Small intestine (tissue), 16 donors: ENCODE measurements at places on chromosomes 5 and 9.

- DNase-seq = no peak
Measured at GRCh38 chr5:2433086-2433485, 318.4 kb downstream of the IRX2 start.

DNA sequence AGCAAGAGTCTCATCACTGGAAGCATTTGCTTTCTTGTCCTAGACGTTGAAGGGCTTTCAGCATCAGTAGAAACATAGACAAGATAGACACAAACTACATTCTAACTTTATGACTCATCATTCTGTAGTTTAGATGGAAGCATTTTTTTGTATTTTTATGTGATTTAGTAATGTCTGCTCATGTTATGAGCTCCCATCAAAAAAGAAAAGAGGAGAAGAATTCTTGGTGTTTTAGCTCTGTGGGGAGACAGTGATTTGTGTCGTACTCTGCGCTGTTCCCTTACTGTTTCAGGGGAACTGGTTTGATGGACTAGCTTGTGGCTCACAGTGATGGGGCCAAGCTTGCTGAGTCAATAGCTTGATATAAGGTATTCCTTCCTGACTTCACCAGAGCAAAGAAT, 159.2 kb upstream of the WWC1 start:
- no peak for DNase-seq

DNA sequence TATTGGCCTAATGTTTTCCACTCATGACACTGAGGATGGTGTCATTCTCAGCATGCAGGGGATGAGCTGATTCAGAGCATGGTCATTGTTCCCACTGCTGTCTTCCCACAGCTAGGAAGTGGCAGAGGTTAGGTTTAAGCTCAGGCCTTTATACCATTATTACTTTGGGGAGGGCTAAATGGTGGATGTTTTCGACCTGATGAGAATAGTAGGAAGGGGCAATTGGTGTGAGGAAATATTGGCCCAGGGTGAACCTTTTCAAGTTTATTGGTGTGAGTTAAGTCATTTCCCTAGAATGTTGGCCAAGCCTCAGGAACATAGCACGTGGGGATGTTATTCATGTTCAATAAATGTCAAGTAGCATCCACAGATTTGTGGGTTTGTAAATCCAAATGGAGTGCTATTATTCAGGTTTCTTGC, 59.6 kb downstream of the ARHGAP26 start:
- DNase-seq = no peak

DNA sequence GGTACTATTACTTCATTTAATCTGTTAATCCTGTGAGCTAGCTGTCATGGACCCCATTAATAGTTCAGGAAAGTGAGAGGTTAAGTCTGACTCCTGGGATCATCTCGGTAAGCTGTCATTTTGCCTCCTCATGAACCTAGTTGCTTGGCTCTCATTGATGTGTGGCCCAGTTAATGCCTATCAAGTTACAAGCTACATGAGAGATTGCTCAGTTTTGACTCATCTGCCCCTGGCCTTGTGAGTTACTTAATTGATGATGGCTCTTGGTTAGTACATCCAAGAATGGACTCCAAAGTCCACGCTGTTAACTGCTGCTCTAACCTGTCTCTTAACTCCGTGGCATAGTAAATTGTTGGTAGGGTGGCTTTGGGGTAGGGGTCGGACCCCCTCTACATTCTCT, 23.9 kb downstream of the LARP1 start:
- DNase-seq = peak; percentile 72

DNA sequence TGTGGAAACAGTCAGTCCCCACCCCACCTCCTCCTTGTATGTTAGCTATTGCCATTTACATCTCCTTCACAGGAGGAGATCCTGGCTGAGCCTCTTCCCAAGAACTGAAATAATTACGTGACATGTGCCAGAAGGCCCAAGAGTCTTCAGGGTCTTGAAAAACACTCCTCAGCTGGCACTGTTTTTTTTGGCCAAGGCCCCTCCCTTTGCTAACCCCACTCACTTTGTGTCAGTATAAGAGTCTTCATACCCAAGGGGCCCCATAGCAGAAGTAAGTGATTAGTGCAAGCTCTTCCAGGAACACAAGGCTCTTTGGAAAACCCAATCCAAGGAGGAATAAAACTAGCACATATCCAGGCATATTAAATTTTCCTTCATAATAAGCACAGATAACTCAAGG, 5.7 kb upstream of the LARP1 start:
- DNase-seq = no peak

DNA sequence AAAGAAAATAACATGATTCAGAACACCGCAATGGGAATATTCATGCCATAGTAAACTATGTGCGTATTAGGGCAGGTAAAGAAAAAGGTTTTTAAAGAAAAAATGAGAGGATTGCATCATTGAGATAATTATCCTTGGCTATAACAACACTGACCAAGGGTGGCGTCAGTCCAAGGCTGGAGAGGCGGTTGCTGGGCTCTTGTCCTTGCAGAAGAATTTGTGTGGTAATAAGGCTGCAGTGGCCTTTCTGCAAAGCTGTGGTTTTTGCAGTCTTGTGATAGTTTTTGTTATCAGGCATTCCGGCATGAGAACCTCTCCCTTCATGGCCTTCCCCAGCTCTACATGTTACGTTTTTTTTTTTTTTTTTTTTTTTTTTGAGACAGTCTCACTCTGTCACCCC, 14.0 kb downstream of the BOD1 start:
- DNase-seq = no peak

DNA sequence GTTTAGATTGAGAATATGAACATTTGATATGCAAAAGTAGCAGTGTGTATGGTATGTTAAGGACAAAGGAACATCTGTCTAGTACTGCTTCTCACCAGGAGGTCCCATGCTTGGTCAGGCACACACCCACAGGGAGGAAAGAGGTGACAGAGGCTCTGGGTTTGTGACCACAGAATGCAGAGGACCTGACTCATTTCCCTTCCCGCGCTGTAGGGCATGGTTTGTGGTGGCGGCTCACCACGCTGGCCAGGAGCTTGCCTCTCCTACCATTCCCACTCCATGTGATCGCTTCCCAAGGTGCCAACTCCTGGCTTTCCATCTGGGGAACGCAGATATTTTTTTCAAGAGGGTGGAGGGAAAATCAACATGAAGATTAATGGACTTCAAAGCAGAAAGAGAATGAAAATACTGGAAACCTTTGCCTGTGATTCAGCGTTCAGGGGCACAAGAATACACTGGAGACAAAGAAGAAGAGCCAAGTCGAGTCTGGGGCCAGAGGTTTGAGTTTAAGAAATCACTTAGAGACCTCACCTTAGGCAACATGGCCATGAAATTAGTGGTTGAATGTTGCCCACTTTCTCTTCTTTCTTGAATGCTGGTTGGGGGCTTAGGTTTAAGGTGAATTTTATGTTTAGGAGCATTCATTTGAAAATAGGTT, 477.8 kb downstream of the CCDC171 start:
- no peak for DNase-seq

- no peak for DNase-seq
Measured at GRCh38 chr9:137752426-137752825, 125.2 kb upstream of the CACNA1B start.

DNA sequence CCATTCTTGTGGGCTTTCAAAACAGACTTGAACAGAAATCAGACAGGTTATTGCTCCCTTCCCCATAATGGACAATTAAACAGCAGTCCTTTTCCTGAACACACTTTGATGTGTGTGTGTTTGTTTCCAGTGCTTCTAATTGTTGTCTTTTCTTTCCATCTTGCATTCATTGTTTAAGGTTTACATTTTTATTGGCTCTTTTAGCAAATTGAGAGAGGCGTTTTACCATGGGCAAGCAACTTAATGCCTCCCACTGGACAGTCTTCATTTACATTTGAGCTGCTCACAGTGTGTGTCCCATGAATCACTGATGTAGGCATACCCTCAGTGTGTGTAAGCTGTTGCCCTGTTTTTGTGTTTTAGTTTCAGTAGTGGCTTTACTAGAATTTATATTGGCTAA, 25.0 kb downstream of the WDR36 start:
- no peak for DNase-seq

DNA sequence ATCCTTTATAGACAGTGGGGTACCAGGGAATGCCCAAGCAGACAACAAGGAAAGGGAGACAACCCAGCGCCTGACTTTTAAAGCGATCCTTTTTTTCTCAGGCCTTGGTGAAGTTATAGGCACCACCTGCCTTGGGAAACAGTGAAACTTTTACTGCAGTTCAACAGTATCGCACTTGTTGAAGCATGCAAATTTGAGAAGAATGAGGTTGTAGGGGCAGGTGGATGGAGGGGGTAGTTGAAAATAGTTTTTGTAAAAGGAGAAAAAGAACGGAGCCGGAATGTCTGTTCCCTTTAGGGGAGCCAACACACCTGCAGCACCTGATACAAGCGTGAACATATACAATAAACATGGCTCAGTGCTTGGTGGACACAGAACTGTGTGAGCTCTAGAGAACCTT, 190.2 kb upstream of the NR3C1 start:
- DNase-seq = no peak

DNA sequence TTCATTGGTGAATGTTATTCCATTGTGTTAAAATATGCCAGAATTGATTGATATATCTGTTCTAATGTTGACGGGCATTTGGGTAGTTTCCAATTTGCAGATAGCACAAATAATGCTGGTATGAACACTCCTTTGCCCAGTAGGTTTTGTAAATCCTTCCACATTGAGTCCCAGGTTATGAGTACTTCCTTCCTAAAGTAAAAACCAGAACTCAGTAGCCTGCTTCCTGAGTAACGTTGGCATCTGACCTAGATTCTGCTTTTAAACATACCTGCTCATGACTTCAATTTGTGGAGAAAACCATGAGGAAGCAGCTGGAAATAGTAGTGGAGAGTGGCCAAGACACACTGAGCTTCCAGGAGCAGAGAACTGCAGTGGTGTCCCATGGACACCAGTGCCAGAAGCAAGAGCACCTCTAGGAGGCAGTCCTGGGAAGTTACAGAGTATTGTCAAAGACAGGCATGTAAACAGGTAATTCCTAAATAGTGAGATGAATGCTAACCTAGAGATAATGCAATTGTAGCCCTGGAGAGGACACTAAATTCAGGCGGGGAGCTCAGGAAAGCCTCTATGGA, 24.3 kb upstream of the RASGRF2 start:
- peak; percentile 11 for DNase-seq

DNA sequence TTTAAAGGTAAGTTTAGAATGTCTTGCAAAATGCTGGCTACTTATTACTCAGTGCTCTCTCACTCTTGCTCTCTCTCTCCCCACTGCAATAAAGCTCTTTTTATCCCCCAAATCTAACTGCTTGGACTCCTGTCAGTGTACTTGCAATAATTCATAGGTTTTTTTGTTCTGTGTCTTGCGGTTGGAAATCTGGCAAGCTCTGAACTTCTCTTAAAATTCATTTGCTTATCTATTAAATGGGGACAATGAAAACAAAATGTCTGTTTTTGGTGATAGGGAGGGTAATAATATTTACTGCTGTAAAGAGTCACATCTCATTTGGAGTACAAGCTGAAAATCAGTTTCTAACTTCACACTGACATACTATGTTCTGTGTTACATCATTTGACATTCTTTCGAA, 18.7 kb upstream of the OR13D1 start:
- no peak for DNase-seq

DNA sequence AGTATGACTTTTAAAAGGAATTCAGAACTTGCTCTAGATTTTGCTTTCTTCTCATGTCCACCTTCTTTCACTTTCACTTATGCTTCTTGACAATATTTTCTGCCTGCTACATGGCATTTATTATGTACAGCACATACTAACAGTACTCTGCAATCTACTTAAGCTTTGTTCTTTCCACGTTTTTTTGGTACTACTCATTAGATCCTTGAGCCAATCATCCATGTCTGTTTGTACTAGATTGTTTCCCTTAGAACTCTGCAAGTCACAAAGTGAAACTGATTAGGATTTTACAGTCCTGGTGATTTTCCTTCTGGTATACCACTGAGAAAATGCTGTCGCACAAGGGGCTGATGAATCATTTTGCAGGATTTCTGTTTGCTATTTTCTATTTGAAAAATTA, 78.3 kb downstream of the PARP8 start:
- DNase-seq = peak; percentile 64

- DNase-seq = no peak
Measured at GRCh38 chr9:113690055-113690740, 185.9 kb upstream of the ZNF618 start.
